Panc1 (cell line): ENCODE measurements at places on chromosomes 1 and 21. TPM values are rescaled to one million over a fixed set of nuclear protein-coding genes. Genes with fewer than 3 reads are reported as not detected.

DNA sequence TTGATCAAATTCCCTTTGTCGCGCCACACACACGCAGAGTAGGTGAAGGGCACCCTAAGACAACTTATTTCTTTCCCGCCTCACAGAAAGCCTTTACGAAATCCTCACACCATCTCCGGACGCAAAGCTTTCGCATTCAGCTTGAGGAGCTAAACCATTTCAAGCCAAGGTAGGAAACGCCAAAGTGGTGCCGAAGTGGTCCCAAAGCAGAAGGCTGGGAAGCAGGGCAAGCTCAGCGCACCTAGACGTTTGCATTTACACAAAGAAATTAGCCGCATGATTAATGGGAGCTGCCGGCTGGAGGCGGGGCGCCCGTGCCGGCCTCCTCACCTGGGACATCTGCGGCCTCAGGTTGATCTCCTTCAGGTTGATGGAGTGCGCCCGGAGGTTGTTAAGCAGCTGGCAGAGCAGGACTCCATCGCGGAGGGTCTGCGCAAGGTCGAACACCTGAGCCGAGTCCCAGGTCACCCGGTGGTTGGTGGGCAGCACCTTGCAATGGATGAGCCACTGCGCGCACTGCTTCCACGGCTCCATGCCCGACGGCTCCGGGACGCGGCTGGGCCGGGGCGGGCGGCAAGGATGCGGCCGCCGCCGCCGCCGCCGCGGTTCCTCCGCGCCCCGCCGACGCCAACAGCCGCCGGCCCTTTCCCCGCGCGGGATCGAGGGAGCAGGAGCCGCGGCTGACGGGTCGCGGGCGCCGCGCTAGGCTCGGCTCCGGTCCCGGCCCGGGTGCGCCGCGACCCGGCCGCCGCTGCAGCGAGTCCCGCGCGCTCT is 457 bp downstream of the VAV3 start:
- DNase-seq = no peak

- DNase-seq = no peak
These were observed 19.2 kb downstream of the PTTG1IP start for GRCh38 chr21:44854391-44854663.

GRCh38 chr1:8202182-8202905 is 115.6 kb upstream of the SLC45A1 start:
- DNase-seq = peak; percentile 71

DNA sequence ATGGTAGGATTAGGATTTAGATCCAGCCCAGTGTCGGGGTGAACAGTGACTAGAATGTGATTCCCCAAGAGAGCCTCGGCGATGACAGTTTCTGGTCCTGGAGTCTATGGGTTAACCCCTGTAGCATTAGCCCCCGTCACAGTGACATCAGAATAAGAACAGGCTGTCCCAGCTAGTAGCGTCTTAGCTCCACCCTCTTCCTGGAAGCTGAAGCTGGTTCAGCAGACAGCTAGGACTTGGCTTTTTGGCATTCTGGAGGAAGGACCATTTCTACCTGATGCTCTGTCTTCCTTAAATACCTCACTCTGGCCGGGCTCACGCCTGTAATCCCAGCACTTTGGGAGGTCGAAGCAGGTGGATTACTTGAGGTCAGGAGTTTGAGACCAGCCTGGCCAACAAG is 5.0 kb downstream of the NDUFS2 start:
- DNase-seq = no peak

DNA sequence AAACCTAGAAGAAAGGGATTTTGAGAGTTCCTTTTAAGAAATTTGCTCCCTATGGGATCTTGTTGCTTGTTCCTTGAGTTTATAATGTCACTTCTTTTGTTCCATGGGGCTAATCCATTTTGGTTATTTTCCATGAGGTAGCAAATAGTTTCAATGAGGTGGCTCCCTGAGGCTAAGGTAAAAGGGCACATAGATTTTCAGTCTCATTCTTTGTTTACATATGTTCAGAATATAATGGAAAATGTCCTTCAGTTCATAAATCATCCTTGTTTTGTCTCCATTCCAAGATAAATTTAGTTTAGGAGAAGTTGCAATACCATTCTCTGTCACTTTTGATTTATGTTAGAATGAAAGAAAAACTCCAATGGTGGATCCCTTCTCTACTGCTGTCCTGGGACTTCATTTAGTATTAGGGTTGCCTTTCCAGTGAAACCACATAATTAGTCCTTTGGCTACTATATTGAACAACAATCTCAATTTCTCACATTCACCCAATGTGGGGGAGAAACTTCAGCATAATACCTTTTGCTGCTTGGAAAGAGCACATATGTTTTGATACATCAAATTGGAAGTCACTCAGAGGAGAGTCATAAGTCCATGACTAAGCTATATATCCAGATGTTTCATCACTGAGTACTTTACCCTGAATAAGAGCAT is 80.9 kb upstream of the ADAMTS5 start:
- no peak for DNase-seq

The ALDH4A1 gene
- total RNA-seq = 21.7 TPM
